ENCODE measurements at places on chromosomes 1 and 21.

DNA sequence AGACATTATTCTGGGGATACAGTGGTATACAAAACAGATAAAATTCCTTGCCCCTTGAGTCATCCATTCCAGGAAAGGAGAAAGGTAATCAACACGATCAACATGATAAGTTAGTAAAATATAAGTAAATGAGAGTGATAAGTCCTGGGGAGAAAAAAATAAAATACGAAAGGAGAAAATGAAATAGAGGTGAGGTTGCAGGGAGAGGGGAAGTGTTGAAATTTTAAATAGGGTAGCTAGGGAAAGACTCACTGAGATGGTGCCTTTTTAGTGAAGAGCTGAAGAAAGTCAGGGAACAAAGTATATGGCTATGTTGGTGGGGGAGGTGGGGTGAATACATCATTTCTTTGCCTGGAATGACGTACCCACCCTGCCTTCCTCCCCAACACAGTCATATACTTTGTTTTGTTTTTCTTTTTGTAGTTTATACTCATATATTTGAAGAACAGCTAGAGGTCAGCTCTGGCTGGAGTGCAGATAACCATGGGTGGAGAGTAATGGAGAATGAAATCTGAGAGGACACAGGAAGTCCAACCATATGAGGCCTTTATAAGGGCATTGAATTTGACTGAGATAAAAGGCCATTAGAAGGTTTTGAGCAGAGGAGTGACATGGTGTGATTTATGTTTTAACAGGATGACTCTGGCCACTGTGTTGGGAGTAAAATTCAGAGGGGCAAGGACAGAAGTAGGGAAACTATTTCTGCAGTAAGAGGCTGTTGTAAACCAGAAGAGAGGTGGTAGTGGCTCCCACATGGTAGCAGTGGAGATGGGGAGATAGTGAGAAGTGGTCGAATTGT lies 54.8 kb downstream of the OSBPL9 start:
- peak; percentile 58 for DNase-seq

GRCh38 chr1:218364028-218364710 lies 19.0 kb downstream of the TGFB2 start:
- no peak for DNase-seq

DNA sequence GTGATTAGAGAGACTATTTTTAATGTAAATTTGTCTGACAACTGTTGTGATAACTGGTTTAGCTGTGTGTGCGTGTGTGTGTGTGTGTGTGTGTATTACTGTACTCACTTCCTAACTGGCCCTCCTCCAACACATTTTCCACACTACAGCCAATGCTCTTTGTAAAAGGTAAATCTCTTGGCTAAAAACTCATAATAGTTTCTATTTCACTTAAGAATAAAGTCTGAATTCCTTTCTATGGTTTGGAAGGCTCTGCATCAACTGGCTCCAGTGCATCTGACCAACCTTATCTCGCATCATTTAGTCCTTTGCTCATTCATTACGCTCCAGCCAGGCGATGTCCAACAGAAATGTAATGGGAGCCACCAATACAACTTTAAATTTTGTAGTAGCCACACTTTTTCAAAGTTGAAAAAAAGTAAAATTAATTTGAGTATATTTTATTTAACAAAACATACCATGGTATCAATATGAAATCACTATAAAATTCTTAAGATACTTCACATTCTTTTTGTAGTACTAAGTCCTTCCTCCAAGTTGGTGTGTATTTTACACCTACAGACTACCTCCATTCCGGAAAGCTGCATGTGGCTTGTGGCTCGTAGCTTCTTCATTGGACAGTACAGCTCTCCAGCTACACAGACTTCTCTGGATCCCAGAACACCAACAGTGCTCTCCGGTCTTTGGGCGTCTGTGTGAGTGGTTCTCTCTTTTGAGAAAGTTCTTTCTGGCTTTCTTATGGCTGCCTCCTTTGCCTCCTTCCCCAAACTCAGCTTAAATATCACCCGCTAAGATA lies 68.9 kb downstream of the NRIP1 start:
- DNase-seq: no peak

GRCh38 chr1:162562470-162562828 lies 927 bp downstream of the UAP1 start:
- DNase-seq: no peak

Data from HFF-Myc (cell line).